ENCODE measurements at places on chromosomes 7 and 10. TPM values are rescaled to one million over a fixed set of nuclear protein-coding genes. Genes with fewer than 3 reads are reported as not detected.

- no peak for DNase-seq
These were observed 513.9 kb downstream of the GATA3 start for GRCh38 chr10:8568401-8568800.

DNA sequence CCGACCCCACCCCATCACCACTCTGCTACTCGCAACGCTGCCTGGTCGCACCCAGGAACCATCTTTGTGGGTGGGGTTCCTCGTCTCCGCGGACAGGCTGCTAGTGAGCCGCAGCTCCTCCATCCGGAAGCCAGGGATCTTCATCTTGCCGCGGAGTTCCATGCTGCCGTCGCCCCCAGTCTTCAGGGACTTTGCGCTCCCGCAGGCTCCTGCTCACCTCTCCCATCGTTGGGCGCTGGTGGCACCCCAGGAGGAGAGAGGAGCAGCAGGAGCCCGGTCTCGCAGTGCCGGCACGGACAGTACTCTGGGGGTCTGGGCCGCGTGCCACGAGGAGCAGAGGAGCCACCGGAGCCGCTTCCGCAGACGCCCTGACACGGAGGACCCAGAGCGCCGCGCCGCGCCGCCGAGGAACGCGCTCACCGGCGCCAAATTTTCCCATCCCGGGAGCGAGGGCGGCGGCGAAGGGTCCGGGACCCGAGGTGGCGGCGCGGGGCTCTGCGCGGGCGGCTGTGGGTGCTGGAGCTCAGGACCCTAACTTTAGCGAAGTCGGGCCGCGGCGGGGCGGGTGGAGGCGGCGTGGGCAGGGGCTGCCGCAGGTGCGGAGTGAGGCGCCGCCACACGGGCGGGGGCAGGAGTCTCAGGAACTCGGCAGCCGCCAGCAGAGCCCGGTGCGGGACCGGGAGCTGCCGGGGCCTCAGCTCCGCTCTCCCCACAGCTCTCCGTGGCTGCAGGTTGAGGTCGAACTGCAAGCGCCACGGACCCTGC is 750.1 kb upstream of the SORCS1 start:
- no peak for DNase-seq

- DNase-seq, result no peak
These were observed 242.1 kb upstream of the TCERG1L start for GRCh38 chr10:131553581-131553980.

GRCh38 chr7:4225881-4226523 is 456.1 kb upstream of the FOXK1 start:
- no peak for DNase-seq

DNA sequence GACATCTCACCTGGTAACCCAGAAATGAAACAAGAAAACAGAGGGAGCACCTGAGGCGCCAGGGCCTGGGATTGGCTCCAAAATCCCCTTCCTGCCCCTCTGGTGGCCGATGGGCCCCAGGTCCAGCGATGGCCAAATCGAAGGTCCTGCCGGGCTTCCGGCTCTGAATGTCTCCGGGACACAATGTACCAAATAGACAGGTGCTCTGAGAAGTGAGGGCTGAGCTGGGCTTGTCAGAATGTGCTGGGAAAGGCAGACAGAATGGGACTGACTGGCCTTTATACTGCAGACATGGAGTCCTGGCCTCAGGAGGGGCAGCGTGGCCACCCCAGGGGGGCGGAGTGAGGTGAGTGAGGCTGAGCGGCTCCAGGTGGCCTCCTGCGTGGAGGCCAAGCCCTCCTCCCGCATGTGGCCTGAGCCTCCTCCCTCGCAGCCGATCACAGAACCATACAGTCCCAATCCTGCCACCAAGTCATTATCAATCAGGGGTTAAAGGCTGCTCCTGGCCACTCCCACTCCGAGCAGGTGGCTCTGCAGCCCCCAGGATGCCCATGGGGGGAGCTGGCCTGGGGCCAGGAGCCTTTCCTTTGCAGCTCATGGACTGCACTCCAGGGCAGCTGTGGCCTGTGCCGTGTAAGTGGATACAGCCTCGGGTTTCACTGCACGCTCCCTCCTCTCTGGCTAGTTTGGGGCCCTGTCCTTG is 185.5 kb downstream of the ADARB2 start:
- no peak for DNase-seq

GRCh38 chr10:108771106-108771505 is 1152.2 kb downstream of the XPNPEP1 start:
- no peak for DNase-seq

LRGUK gene
- total RNA-seq, result 0.30 TPM

TIMM23 gene
- 24.7 TPM for total RNA-seq

CLCN1 gene
- total RNA-seq, result not detected

All from T-cell (primary cell).